ENCODE measurements at places on chromosomes 1 and 21.

GRCh38 chr1:153210206-153210605, 7.0 kb downstream of the LELP1 start:
- DNase-seq, result no peak
- no peaks in the 10 kb centered on the region for H3K36me3 ChIP-seq
- no peak overlapping the region for H3K27ac ChIP-seq
- no peak overlapping the region for H3K4me3 ChIP-seq
- peaks cover 2% of the 10 kb centered on the region for H3K27me3 ChIP-seq
- no peaks in the 10 kb centered on the region for H3K4me1 ChIP-seq

GRCh38 chr1:83028467-83028866, 970.5 kb downstream of the TTLL7 start:
- no peaks in the 10 kb centered on the region for H3K36me3 ChIP-seq
- no peak overlapping the region for H3K4me3 ChIP-seq
- H3K27ac ChIP-seq, result no peak overlapping the region
- no peaks in the 10 kb centered on the region for H3K27me3 ChIP-seq

DNA sequence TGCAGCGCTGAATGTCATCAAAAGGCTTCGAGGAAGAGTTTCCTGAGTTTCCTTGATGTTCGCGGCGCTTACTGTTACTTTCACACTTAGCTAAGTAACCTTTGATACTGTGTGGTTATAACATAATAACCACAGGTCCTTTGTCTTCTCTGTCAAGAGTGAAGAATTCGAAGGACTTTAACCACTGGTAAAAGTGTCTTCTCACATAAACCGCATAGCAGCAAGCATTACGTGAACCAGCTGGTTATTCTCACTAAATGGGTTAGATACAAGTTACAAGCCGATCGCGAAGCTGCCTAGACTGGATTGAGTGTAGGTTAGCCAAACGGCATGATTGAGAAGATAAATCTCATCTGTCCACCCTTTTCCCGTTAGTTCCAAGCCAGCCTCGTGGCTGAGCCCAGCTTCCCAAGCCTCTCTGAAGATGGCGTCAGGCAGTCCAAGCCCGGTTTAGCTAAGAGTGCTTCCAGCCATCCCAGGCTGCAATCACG, 18.3 kb upstream of the IFNGR2 start:
- H3K27ac ChIP-seq, result peak overlapping the region; percentile 32
- no peak overlapping the region for H3K4me3 ChIP-seq
- H3K27me3 ChIP-seq, result peaks cover 52% of the 10 kb centered on the region
- no peaks in the 10 kb centered on the region for H3K36me3 ChIP-seq

GRCh38 chr1:190479050-190479397, 1.4 kb upstream of the BRINP3 start:
- no peaks in the 10 kb centered on the region for H3K27me3 ChIP-seq
- H3K4me3 ChIP-seq, result no peak overlapping the region
- no peak overlapping the region for H3K27ac ChIP-seq
- no peaks in the 10 kb centered on the region for H3K4me1 ChIP-seq
- no peak for DNase-seq

GRCh38 chr21:44778094-44778493, 23.5 kb downstream of the UBE2G2 start:
- H3K27ac ChIP-seq, result no peak overlapping the region
- no peak overlapping the region for H3K4me3 ChIP-seq
- DNase-seq, result no peak
- peaks cover 42% of the 10 kb centered on the region for H3K36me3 ChIP-seq

DNA sequence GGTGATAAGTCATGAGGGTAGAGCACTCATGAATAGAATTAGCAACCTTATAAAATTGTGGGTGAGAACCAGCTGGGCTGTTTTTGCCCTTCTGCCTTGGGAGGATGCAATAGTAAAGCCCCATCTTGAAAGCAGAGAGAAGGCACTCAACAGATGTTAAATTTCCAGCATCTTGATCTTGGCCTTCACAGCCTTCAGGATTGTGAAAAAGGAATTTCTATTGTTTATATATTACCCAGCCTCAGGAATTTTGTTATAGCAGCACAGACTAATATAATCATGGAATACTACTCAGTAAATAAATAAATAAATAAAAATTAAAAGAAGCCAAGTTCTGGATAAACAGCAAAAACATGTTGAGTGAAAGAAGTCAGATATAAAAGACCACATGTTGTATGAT, 175.2 kb downstream of the KCNT2 start:
- no peak overlapping the region for H3K4me3 ChIP-seq
- H3K27ac ChIP-seq, result no peak overlapping the region
- no peaks in the 10 kb centered on the region for H3K27me3 ChIP-seq
- H3K4me1 ChIP-seq, result no peaks in the 10 kb centered on the region

DNA sequence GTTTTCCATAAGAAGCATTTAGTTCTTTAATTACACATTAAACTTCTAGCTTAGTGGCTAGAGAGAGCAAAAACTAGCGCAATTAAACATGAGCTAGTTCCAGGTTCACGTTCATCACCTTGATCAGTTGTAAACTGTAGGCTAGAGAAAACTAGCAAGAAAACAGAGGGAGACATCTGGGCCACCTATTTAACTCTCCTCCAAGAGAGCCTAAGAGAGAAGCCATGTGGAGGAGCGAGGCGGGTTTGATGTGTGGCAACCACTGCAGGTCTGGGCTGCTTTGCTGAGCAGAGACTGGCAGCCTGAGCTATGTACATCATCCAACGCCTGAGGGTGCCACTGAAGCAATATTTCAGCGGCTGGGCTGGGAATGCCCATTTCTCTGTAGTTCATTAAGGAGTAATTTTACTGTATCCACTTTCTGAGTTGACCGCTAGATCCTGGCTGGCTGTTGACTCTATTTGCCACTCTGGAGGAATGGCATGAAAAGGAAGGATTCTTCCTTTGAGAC, 252.9 kb downstream of the DYRK1A start:
- H3K27me3 ChIP-seq, result no peaks in the 10 kb centered on the region
- H3K4me1 ChIP-seq, result no peaks in the 10 kb centered on the region
- no peaks in the 10 kb centered on the region for H3K36me3 ChIP-seq
- DNase-seq, result no peak
- H3K4me3 ChIP-seq, result no peak overlapping the region
- no peak overlapping the region for H3K27ac ChIP-seq

- DNase-seq, result no peak
- H3K36me3 ChIP-seq, result no peaks in the 10 kb centered on the region
- H3K27me3 ChIP-seq, result no peaks in the 10 kb centered on the region
- H3K27ac ChIP-seq, result no peak overlapping the region
- H3K4me3 ChIP-seq, result no peak overlapping the region
- peaks cover 6% of the 10 kb centered on the region for H3K4me1 ChIP-seq
Measured at GRCh38 chr21:39375446-39375845, 26.6 kb upstream of the HMGN1 start.

- no peaks in the 10 kb centered on the region for H3K36me3 ChIP-seq
- H3K4me3 ChIP-seq, result no peak overlapping the region
- H3K4me1 ChIP-seq, result no peaks in the 10 kb centered on the region
- no peak for DNase-seq
- no peak overlapping the region for H3K27ac ChIP-seq
Measured at GRCh38 chr1:29985606-29985945, 737.8 kb downstream of the MATN1 start.

DNA sequence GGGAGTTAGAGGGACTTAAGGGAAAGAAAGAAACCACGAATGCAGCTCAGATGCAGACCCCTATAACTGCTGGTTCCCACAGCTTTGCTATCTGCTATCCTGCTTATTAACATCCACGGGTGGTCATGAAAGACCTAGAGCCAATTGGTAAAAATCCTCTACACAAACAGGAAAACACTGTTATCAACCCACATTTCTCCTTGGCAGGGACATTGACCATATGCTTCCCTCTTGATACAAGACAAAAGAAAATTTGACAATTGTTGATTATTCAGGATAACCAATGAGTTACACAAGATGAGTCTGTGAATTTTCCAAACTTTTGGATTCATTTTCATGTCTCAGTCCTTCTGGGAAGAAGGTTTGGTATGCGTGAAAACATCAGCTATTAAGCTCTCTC, 90.4 kb downstream of the TIAM1 start:
- no peaks in the 10 kb centered on the region for H3K36me3 ChIP-seq
- H3K4me3 ChIP-seq, result no peak overlapping the region
- no peak for DNase-seq

Data from natural killer cell (primary cell).